Activated CD4-positive, alpha-beta T cell treated with anti-CD3 and anti-CD28 coated beads, Interleukin-10, Interleukin-2, amounts not matched to agents 100 ng/mL and 50 ng/mL, durations not matched to agents 16 hours and 8 hours (primary cell): ENCODE measurements at places on chromosomes 2 and 18.
A peak's percentile ranks its signal among the peaks of the same experiment; 100 is the strongest.

DNA sequence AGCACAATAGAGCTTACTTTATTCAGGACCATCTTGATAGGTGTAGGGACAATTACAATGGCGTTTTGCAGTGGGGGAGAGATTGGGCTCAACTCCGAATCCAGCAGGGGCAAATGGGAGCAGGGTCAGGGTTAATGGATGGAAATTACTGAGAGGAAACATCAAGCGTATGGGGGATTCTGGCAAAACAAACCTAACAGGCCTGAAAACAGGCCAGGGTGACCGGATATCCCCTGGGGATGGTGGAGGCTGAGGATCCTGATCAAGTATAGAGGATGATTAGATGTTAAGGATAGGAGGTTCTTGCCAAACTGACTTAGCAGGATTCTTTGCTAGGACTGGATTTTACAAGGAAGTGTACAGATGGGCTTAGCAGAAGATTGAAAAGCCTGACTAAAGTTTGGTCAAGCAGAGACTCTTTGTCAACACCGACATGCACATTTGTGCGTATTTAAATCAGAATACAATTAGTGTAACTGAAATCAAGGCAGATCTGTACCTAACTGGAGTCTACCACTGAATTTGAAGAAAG, 54.5 kb upstream of the GPR45 start:
- DNase-seq = no peak

- no peak for DNase-seq
Measured at GRCh38 chr2:85661139-85661858, 6.7 kb downstream of the SFTPB start.

- DNase-seq = no peak
Measured at GRCh38 chr2:102064679-102065674, 73.2 kb downstream of the IL1R2 start.

DNA sequence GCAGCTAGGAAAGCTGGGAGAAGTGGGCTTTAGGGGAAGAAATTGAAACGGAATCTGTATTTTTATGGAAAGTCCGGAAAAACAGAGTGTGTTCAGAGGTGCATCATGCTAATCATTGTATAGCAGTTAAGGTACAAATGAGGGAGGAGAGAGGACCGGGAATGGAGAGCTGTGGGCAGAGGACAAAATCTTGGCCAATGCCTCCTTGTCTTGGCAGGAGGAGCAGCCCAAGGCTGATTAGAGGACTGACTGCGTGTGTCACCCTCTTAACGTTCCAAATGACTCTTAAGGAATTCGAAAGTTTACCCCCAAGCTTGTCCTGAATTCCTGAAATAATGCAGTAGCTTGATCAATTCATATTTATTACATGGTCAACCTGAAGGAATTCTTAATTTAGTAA, 81.0 kb downstream of the ZNF236 start:
- DNase-seq = no peak

GRCh38 chr2:59184276-59185020, 943.3 kb upstream of the FANCL start:
- no peak for DNase-seq

GRCh38 chr2:241961454-241961853, 91.9 kb downstream of the RTP5 start:
- no peak for DNase-seq

GRCh38 chr2:234426616-234427015, 70.3 kb downstream of the ARL4C start:
- peak; percentile 14 for DNase-seq

- no peak for DNase-seq
Measured at GRCh38 chr2:198186257-198186656, 381.9 kb downstream of the PLCL1 start.

DNA sequence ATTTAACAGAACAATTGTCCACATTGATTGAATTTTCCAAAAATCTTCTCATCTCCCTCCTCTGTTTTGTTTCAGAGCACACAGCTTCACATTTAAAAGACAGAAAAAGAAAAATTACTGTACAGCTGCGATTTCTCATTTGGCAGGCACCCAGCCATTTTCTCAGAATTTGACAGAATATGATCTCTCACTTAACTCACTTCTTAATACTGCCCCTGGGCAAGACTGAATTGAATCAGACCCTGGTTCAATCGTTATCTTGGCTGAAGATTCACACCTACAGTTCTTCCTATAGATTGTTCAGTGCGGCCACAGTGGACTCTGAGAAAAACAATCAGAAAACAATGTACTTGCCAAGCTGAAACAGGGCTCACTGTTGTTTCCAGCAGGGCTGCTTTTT, 90.2 kb upstream of the LHCGR start:
- DNase-seq = no peak

DNA sequence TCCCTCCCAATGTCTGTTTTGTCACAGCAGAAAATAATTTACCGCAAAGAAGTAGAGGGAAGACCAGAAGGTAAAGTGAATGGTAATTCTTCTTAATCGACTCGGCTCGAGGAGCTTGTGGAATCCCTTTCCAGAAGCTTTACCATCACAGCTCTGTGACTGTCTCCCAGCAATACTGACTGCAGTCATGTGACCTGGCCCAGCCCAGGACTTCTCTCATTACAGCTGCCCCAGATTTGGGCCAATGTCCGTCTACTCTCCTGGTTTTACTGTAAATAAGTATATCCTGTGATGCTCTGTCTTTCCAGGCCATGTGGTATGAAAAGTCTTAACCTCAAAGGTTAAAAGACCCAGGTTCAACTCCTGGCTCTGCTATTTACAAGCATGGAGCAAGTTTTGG, 18.9 kb upstream of the ELOA2 start:
- no peak for DNase-seq

DNA sequence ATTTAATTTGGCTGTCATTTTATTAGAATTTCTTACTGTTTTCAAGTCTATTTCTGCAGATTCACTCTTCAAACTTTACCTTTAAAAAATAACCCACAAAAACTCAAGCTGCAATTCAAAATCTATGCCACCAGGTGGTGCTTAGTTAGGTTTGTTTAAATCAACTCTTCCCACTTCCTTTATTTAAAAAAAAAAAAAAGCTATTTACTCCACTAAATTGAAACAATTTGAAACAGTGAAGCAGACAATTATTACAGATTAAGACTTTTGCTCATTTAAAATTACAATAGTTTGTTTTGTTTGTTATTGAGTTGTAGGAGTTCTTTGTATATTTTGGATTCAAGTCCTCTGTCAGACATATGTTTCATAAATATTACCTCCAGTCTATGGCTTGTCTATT, 300.0 kb downstream of the PDE11A start:
- DNase-seq = peak; percentile 10

DNA sequence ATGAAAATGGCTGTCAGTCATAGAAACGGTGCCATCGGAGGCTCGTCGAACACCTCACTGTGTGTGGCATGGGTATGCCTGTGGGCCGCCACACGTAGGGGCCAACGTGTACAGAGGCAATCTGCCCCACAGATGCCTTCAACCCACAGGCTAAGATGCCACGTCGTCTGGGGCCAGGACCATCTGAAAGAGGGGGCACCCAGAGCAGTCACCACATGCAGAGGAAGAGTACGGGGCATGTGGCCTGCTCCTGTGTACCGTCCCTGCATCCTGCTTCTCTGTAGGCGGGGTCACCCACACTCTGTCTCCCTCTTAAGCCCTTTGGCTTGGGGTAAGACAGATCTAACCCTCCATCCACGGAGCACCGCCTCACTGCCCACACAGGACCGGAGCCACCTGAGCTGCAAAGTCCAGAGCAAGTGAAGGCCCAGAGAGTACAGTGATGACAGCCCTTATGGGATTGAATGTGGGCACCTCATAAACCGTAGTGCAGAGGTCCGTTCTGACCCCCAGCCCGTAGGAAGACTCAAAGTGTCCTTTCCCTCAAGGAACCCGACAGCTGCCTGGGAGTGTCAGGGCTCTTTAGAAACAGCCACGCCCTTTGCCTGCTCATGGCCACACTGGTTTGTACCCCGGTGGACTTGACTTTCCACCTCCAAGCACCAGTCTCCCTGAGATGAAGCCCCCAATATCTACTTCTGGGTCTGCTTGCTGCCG, 66.2 kb downstream of the TWIST2 start:
- no peak for DNase-seq

GRCh38 chr2:43155851-43156411, 70.5 kb downstream of the ZFP36L2 start:
- DNase-seq = no peak

GRCh38 chr2:234355808-234356365, 141.0 kb downstream of the ARL4C start:
- DNase-seq = no peak

GRCh38 chr18:7358989-7359726, 128.3 kb downstream of the LRRC30 start:
- DNase-seq = no peak

DNA sequence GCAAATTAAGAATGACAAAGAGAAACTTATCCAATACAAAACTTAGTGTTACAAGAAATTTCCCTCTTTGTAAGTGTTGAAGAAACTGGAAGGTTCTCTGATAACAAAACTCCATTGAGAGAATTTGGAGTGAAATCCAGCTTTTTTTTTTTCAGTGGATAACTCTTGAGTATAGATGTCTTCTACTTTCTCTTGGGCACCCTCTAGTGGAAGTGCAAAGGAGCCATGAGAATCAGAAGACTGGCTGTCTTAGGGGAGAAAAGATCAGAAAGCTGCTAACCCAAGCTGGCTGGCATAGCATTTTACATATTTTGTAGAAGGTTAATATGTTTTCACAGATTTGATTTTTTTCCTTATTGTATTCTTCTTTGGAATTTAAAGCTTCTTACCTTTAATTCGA, 138.8 kb upstream of the SATB2 start:
- DNase-seq = peak; percentile 28

GRCh38 chr2:223041527-223042109, 10.4 kb upstream of the KCNE4 start:
- no peak for DNase-seq

DNA sequence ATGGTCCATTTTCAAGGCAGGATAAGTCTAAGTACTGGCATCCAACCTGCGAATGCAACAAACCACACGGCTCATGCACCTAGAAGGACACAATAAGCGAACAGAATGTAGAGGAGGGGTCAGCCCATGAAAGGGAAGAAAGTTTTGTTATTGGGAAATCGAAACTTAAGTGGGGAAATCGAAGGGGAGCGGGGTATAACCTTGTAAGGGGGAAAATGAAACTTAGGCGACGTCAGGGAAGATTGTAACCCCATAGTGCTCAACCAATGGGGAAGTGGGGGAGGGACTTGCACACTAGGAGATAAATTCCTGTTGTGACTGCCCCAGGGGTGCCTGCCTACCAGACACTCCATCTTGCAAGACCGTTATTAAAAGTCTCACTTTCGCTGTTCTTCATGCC, 15.6 kb upstream of the OTOF start:
- DNase-seq = peak; percentile 9

DNA sequence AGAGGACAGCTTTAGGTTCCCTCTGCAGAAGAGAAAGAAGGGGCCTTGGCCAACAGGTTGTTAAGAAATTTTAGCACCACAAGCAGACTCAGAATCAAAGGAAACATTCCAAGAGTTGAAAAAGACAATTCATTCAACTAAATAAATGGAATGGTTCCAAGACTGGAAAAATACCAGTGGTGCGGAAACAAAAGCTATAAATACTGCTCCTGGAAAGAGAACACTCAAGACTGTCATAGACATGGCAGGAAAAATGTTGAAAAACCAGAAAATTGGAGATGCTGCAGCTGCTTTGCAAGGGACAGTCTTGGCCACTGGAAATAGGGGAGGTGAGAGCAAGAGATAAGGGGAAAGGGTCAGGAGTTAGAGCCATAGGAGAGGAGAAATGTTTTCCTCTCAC, 312.7 kb upstream of the CYRIA start:
- DNase-seq = no peak

- no peak for DNase-seq
Measured at GRCh38 chr2:64760128-64760527, 106.4 kb upstream of the SERTAD2 start.

DNA sequence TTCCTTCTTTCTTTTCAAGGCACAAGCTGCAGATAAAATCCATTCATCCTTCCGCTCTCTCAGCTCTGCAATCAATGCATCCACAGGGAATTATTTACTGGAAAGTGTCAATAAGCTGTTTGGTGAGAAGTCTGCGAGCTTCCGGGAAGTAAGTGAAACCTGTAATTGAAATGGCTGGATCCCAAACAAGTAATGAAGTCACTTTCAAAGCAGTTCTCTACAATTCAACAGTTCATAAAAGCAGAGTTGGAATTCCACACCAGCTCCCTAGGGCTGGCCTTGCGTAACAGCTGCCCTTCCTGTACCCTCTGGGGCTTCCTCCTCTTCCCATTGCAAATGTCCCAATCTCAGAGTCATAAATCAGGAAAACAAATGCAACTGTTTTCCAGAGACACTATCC, 9.6 kb downstream of the SERPINB2 start:
- DNase-seq = no peak

DNA sequence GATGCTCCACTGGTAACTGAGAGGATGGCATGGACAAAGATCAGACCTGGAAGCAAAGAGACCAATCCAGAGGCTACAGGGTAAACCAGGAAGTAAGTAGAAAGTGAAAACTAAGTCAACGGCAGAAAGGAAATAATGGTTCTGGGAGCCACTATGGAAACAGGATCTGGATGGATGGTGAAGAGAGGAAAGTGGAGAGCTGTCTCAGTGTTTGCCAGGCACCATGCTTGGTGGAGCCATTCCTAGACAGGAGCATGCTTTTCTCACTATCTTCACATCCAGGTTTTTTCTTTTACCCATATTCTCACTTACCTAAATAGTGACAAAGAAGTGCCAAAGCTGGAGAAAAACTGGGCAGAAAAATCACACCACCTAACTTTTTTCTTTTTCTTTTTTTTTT, 22.2 kb downstream of the ZNF521 start:
- DNase-seq = no peak

- no peak for DNase-seq
Measured at GRCh38 chr2:145563741-145564615, 1044.1 kb upstream of the ZEB2 start.

- no peak for DNase-seq
Measured at GRCh38 chr18:49681387-49681786, 119.5 kb downstream of the LIPG start.

GRCh38 chr2:102606353-102606752, 13.0 kb upstream of the SLC9A2 start:
- no peak for DNase-seq

DNA sequence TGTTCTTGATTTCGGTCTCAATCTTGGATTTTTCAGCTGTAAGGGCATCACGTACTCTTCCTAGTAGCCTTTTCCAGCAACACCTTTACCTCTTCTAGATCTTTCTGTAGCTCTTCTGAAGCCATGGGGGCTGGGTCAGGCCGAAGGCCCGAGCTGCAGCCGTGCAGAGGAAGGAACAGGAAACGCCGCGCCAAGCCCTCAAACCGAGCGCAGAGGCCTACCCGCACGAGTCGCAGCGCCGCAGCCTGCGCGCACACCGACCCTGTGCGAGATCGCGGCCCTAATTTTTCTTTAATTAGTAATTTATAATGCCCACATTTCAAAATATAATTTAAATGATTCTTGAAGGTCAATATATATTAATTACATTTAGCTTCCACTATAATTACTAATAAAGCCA, 483.8 kb downstream of the NUP35 start:
- no peak for DNase-seq

DNA sequence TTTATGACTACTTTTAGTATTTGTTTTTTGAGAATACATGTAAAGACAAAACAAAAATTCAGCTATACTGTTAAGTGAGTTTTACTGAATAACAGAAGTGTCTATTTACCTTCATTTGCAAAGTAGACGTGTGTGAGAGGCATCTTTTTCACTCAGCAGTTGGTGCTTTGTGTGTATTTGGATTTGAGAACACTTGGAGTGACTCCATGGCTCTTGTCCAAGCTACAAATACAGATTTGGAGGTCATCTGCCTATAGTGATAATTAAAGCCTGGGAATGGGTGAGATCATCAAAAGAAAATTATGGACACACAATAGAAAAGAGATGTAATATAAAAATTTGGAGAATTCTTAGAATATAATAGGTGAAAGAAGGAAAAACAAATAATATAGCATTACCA, 6.2 kb downstream of the NAB1 start:
- no peak for DNase-seq

GRCh38 chr18:21109936-21110712, 1.5 kb downstream of the ROCK1 start:
- DNase-seq = peak; percentile 42
